ENCODE measurements at places on chromosomes 11 and 22. TPM values are rescaled to one million over a fixed set of nuclear protein-coding genes. Genes with fewer than 3 reads are reported as not detected.

DNA sequence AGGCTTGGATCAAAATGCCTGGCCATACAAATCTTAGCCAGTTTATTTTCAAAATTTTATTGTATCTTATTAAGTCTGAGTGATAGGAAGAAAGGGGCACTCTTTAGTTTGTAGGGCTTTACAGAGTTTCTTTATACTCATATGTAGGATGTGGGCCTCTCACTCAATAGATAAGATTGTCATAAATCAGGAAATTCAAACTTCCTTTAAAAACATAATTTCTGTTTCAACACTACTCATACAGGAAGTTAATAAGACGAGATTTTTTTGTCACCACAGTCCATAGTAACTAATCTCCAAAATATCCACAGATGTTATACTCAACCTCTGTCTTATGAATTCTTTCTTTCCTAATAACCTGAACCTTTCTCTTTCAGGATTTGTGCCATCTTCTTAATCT is 13.3 kb upstream of the OR56B4 start:
- no peaks in the 10 kb centered on the region for H3K36me3 ChIP-seq
- H3K27ac ChIP-seq: no peak overlapping the region
- H3K4me3 ChIP-seq: no peak overlapping the region
- no peaks in the 10 kb centered on the region for H3K4me1 ChIP-seq
- DNase-seq: no peak
- H3K27me3 ChIP-seq: no peaks in the 10 kb centered on the region

- no peak overlapping the region for H3K27ac ChIP-seq
- no peak overlapping the region for H3K4me3 ChIP-seq
- DNase-seq: no peak
- no peaks in the 10 kb centered on the region for H3K36me3 ChIP-seq
These were observed 271.7 kb downstream of the BUD13 start for GRCh38 chr11:116500947-116501602.

SUSD2 gene
- 9.1 TPM for total RNA-seq

TOMM22 gene
- total RNA-seq: 21.1 TPM

- DNase-seq: no peak
- H3K4me3 ChIP-seq: no peak overlapping the region
- H3K4me1 ChIP-seq: peaks cover 44% of the 10 kb centered on the region
- no peak overlapping the region for H3K27ac ChIP-seq
These were observed 115.8 kb upstream of the TMEM45B start for GRCh38 chr11:129699711-129700304.

TBX10 gene
- not detected for total RNA-seq

- peaks cover 7% of the 10 kb centered on the region for H3K4me1 ChIP-seq
- no peaks in the 10 kb centered on the region for H3K36me3 ChIP-seq
These were observed 5.5 kb upstream of the RGL4 start for GRCh38 chr22:23685205-23685784.

- no peaks in the 10 kb centered on the region for H3K36me3 ChIP-seq
- peaks cover 89% of the 10 kb centered on the region for H3K4me1 ChIP-seq
- H3K27ac ChIP-seq: peak overlapping the region; percentile 69
- no peaks in the 10 kb centered on the region for H3K27me3 ChIP-seq
- no peak overlapping the region for H3K4me3 ChIP-seq
- DNase-seq: no peak
These were observed 90.7 kb downstream of the ETS1 start for GRCh38 chr11:128496692-128497060.

Measured in vagina (tissue), 2 donors.